ENCODE measurements at places on chromosomes 3 and 15.

- DNase-seq: no peak
Observed at GRCh38 chr3:94453864-94454263, 391.0 kb downstream of the NSUN3 start.

- peak; percentile 97 for DNase-seq
Observed at GRCh38 chr3:66483006-66483405, 17.8 kb downstream of the LRIG1 start.

DNA sequence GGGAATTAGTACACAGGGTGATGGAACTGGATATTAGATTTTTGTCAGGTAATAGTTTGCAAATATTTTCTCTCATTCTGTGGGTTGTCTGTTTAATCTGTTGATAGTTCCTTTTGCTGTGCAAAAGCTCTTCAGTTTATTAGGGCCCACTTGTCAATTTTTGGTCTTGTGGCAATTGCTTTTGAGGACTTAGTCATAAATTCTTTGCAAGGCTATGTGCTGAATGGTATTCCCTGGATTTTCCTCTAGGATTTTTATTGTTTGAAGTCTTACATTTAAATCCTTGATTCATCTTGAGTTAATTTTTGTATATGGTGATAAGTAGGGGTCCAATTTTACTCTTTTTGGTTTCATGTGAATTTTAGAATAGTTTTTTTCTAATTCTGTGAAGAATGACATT is 111.3 kb downstream of the ARRDC4 start:
- no peak for DNase-seq

DNA sequence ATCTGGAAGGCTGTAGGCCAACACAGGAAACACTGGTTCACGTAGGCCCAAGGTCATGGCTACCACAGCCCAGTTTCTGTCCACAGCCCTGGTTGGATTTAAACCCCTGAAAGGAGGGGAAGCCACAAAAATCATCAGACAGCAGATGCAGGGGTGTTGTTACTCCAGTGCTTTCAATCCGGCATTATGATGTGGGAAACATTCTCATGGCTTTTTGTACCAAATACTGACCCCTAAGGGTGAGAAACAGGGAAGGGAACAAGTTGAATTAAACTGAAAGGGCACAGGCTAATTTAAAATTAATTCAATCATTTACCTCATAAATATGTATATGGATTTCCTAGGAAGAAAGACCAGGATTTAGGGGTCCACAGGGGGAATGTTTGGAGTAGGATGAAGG is 375.6 kb downstream of the CTNNB1 start:
- no peak for DNase-seq

DNA sequence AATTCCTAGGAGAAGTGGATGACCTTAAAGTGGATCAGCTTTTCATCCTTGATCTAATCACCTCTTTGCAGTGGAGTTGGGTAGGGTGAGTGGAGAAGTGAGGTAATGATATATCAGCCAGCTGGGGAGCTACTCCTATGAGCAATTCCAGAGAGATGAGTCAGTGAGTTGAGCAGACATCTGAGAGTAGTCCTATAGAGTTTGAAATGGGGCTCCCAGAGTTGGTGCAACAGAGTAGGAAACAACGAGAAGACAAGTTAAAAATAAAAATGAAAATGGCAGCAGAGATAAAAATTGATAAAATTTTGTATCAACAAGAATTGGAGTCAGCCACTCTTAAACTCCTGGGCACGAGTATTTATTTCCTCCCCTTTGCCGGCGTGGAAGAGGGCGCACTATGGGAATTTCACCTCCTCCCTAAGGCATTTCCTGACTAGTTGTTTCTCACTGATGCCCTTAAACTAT is 150.8 kb upstream of the DPH6 start:
- DNase-seq: no peak

- DNase-seq: no peak
Observed at GRCh38 chr15:68387381-68388143, 44.4 kb downstream of the ITGA11 start.

GRCh38 chr3:41053220-41053619 is 146.1 kb upstream of the CTNNB1 start:
- DNase-seq: no peak

DNA sequence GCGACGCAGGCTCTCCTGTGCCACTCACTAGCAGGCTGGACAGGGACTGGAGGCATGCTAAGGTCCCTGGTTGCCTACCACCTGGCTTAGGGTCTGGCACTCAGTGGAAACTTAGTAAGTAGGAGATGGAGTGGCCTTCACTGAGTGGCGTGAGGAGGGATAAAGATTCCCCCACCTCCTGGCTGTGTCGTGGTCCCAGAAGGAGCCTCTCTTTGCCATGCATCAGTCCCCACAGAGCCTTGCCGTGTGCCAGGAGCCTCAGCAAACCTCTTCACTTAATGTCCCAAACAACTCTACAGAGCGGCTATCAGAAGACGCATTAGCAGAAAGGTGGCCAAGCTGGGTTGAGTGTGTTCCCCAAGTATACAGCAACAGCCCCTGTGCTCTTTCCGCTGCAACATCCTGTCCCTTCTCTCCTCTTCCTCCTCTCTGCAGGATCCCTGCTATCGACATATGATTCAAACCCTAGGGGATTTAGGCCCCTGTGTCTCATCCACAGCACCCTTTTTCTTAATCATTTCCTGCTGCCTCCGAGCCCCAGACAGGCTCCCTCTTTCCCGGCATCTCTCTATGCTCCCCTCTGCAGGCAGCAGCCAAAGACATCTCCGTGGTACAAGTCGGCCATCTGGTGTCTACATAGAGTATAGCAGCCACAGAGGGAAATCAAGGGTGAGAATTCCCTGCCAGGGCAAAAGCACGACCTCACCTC is 66.7 kb downstream of the SLC6A1 start:
- peak; percentile 81 for DNase-seq

DNA sequence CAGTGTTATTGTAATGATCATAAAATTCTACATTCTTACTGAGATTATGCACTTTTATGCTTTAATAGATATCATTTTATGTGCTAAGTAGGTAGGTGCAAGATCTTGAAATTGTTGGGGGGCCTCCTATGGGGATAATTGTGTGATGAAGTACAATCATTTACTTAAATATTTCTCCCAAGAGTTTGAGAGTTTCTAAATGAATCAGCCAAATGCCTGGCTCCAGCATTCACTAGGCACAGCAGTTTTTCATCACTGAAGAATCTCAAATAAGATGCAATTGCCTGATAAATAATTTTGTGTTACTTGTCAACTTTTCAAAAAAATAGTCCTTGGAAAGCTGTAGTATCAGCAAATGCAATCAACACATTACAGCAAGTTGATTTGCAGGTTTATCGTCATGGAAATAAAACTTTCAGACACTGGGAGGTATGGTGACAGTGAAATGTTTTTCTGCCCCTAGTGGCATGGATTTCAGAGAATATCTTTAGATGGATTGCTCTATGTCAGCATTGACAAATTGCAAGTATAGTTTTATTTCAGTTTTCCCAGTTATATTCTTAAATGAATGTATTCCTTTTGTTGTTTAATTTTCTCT is 167.1 kb downstream of the NEK11 start:
- DNase-seq: no peak

GRCh38 chr3:117603097-117603496 is 893.5 kb downstream of the TUSC7 start:
- no peak for DNase-seq

GRCh38 chr15:41631880-41632470 is 28.2 kb upstream of the MGA start:
- DNase-seq: no peak

DNA sequence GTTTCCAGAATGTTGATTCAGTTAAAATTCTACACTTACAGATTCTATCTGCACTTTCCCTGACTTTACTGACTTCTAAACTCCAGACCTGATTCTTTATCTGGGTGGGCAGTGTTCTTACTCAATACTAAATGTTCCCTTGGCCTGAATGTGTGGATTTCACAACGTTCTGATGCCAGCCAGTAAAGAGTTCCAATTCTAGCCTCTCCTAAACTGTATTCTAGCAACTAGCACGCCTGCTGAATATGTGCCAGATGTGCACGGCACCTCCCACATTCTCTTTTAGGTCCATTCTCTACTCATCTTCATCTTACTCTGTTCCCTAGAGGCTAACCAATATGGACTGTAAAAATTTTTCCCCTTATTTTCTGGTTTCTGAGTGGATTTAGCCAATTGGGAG is 479.5 kb upstream of the AGTR1 start:
- DNase-seq: no peak

DNA sequence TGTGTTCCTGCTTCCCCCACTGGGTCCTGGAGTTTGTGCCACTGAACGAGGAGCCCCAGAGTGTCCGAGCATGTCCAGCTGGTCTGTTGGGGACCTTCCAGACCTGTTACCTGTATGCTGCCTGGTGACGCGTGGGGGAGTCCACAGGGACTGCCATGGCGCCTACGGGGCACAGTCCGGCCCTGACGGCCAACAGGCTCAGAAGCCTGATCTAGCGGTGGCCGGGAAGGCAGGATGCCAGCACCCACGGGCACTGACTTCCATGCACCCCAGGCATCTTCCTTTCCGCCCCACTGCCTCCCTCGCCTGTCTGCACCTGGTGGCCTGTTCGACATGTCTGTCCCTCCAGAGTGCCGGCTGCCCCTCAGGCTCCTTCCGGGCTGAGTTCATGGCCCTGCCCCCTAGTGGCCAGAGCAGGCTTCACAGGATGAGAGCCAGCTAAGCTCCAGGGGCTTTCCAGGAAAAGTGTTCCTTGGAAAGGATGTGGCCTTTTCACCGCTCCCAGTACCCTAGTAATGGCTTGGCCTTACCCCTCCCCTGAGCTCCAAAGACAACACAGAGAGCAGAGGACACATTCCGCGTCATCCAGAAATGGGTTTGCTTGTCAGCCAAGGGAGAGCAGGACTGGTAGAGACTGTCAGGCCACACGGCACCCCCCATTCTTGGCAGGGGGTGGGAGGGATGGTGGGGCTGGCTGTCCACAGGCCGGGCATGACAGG is 35.7 kb downstream of the NGRN start:
- no peak for DNase-seq

DNA sequence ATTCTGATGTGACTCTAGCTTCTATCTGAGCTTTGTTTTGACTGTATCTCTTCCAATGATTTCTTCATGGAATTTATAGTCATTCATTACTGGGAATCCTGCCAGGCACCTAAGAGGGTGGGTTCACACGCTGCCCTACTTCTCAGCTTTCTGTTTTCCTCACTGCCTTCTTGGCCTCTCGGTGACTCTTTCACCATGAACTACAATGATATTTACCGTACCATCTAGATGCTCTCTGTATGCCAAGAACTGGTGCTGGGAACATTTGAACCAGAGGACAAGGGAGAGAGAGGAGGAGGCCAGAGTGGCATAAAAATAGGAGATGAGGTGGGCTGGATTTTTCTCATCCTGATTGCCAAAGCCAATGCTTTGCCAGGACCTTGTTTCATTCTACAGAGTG is 280.0 kb upstream of the P2RY1 start:
- DNase-seq: no peak

DNA sequence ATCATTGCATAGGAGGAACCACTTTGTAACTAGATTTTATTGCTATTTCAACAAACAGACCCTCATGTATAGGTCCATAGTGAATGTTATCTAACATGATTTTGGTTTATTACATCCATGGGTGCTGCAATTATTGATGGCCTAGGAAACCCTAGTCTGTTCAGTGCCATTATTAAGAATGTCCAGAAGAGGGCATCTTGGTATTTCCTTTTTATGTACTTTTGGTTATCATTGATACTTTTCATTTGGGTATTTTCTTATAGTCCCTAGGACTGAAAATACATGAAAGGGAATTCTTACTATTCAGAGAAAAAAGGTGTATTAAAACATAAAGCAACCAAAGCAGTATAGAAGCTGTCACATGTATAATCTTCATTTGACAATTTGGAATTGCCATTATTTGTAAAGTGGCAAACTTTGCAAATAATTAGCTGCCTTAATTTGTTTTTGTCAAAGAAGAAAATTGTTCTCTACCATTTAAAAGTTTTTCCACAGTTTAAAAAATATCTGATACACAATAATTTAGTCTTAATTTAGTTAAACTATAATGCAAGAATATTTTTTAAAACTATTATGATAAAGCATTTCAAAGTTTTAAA is 48.7 kb downstream of the CNOT10 start:
- peak; percentile 24 for DNase-seq

- DNase-seq: no peak
Observed at GRCh38 chr15:62380011-62380410, 214.9 kb upstream of the C2CD4B start.

GRCh38 chr3:196323691-196324090 is 5.7 kb upstream of the DYNLT2B start:
- no peak for DNase-seq

DNA sequence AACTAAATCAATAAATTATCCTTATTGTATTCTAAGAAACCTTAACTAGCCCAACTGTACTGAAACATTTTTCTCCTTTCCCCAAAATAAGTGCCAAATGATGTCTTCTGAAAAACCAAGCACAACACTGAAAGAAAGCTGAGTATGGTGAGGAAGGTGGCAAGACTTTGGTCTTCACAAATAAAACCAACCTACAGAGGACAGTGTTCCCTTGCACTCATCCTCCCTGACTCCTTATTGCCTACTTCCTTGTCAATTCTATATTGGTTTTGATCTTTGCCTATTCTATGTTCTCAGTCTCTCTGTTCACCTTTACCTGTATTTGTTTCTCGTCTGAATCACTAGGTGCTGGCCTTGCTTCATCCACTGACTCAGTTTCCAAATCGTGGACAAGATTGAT is 490.1 kb upstream of the ZNF385D start:
- no peak for DNase-seq

DNA sequence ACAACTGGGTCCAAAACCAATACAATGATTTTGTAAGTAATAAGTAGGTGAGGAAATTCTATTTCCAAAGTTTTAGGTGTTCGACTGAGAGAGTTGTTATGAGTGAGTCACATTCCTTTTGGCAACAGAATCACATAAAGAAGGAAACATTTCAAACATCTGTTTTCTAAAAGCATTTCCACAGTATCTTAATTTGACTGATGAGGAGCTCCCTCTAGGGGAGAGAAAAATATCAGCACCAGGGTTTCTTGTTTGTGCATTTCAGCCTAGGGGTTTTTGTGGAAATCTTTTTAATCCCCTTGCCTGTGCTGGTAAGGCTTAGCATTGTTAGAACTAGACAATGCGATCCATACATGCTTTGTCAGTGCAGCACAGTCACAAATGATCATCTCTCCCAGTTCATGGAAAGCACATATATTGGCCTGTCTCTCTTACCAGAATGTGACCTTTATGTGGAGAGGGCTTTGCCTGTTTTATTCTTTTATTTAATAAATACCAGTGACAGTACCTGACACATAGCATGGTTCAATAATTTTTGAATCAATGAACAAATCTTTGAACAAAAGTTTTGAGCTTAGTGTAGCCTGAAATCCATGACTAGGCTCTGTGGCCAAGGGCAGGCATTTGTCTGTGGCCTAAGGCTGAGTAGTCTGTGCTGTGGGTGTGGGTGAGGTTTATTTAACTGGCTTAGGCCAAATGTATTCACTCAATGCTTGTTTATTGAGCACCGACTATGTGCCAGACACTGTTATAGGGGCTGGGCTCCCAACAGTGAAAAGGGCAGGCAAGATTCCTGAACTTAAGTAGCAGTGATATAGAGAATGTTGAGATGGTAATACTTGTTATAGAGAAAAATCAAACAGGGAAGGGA is 21.1 kb upstream of the IQCF6 start:
- DNase-seq: peak; percentile 36

DNA sequence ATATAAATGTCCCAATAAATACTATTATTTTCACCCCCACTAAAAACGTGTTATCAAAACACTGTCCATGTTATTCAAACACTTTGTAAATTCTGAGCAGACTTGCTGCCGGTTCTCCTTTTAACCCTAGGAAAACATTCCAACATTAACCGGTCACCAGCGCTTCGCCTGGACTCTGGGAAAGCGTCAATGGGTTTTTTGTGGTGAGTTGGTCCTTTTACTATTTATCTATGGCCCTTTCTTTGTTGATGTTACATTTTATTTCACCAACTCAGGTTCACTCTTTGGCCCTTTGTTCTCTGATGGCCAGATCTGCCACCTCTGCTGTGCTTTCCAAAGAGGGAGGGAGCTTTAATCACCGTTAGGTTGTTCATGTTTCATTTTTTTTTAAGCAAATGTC is 4.1 kb upstream of the EOMES start:
- DNase-seq: no peak
